Right ventricle myocardium superior (tissue), 1 donor: ENCODE measurements at places on chromosomes 5 and 9. TPM values are rescaled to one million over a fixed set of nuclear protein-coding genes. Genes with fewer than 3 reads are reported as not detected.

DNA sequence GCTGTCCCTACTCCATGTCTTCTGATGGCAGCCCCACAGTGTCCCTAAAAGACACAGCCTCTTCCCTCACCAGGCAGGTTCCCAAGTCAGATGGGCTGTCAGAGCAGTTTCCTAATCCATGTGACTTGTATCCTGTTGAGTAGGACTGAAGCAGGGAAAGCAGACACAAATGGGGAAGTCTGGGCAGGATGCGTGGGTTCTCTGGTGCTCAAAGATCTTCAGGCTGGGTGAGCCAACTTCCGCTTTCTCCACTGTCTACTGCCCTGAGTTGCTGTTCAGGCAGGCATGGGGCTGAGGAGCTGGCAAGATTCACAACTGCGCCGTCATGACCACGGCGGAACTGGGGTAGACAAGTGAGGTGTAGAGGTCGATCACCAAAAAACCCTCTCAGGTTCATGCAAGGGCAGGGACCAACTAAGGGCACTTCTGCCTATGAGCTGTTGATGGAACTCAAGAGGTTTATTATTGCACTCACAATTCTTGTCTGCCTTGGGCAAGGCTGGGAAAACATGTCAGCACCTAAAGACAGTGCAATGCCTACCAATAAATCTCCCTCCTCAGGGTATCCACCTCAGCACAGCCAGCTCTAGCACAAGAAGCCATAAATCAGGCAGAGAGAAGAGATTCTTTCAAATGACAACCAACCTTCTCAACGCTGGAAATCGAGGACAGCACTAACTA is 83.4 kb downstream of the RAPGEF1 start:
- DNase-seq, result peak; percentile 83

- no peak for DNase-seq
Measured at GRCh38 chr5:115586525-115587146, 15.6 kb downstream of the TICAM2 start.

CTSV gene
- not detected for total RNA-seq

- peak; percentile 85 for DNase-seq
Measured at GRCh38 chr5:170315154-170315553, 17.6 kb upstream of the LCP2 start.

DNA sequence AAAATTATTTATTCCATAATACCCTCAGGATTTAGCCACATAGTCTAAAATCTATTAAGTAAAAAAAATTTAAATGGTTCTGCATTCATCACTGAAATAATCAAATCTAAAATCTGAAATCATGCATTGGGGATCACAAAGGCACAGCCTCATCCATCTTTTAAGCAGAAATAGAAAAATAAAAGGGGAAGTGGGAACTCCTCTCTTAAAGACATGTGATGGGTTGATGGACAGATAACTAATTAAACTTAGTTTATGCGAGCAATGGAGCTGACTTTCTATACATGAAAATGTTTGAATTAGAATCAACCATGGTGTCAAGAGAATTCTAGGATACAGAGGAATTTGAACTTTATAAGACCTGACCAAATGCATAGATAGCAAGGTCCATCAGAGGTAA is 170.5 kb downstream of the GABRB2 start:
- DNase-seq, result no peak

ZNF300 gene
- total RNA-seq, result 0.54 TPM

DNA sequence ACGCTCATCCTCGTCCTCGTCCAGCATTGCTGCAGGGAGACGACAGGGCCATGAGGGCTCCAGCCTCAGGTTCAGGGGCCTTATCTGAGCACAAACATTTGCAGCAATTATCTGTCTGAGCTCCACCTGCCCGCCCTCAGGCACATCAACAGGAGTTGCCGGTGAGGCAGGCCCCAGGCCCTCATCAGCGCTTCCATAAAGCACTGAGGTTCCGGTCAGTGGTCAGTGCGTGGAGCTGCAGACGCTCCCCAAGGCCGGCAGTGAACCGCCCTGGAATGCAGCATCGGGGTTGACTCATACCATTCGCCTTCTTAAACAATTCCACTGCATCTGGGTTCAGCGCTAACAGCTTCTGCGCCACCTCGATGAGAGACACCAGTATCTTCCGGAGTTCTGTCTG is 15.2 kb downstream of the UBAC1 start:
- no peak for DNase-seq

DNA sequence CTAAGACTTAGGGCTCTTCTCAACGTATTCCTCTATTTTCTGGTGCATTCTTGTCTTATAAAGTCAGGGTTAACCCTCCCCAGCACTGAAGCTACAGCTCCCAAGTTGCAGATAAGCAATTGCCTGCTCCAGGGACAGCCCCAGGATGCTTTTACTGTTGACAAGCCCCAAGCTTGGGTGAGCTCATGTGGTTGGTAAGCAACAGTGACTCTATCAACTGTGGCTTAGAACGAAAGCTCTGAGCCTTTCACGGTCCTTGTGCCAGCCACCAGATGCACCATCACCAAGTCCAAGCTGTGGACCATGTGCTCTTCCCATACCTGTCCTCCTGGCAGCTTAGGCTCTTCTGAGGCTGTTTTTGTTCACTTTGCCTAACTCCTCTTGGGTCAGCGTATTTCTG is 13.5 kb downstream of the ADRB2 start:
- DNase-seq, result no peak

DNA sequence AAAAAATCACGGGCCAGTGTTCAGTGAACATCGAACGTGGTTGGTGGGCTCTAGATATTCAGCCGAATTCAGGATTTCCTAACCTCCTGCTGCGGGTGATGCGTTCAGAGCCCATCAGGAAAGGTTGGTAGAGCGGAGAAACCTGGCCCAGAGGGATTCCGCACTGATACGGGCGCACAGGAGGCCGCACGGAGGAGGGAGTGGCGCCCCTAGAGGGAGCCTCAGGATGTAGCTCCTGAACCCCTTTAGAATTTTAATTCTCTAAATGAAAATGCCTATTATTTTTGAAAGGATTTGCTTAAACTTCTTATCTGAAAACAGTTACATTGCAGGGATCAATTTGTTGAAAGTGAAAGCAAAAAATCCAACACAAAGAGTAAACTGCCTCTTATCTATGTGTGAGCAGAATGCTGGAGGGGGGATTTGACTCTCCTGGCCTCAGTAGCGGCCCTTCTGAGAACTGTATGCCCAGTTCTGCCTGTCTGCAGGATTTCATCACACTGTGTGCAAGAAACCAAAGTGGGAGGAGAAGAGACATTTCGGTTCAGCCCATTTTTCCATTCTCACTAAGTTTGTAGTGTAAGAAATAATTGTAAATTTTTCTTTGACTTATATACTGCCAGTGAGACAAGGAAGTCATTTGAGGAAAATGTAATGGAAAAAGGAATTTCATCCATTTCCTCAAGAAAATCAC is 75.9 kb downstream of the TENT4A start:
- DNase-seq, result no peak

GRCh38 chr9:107178293-107178692 is 104.8 kb upstream of the RAD23B start:
- DNase-seq, result no peak
